ENCODE measurements at places on chromosomes 5 and 9.

DNA sequence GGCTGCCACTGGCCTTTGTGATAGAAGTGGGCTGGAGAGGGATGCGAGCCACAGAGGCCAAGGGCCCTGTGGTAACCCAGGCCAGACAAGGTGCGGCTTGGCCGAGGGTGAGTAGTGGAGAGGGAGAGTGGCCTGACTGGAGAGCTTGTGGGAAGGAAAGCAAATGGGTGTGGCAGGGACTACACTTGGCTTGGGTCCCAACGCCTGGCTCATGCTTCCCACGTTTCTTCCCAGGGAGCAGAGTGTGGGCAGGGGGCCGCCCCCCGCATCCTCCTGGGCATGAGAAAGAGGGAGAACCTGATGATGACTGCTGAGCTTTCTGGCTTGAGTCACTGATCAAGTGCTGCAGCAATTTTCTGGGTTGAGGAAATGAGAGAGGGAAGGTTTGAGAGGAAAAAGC lies 95.7 kb downstream of the ANKH start:
- no peak for DNase-seq

GRCh38 chr5:56099346-56099745 lies 104.6 kb upstream of the IL6ST start:
- DNase-seq, result peak; percentile 48

DNA sequence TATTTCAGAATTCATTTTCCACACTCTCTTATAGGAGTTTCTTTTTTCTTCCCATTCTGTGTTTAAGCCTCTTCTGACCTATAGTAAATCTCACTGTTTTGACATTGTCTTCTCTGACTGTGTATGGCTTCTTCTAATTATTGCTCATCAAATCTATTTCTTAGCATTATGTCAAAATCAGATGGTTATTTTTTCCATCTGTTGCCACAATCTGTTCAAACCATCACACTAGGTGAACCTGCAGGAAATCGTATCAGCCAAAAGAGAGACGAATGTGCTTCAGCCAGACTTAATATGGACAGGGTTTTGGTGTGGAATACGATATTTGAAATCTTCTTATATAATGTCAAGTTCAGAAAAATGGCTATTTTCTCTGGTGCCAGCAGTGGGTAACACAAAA lies 15.9 kb upstream of the SEMA4D start:
- no peak for DNase-seq

DNA sequence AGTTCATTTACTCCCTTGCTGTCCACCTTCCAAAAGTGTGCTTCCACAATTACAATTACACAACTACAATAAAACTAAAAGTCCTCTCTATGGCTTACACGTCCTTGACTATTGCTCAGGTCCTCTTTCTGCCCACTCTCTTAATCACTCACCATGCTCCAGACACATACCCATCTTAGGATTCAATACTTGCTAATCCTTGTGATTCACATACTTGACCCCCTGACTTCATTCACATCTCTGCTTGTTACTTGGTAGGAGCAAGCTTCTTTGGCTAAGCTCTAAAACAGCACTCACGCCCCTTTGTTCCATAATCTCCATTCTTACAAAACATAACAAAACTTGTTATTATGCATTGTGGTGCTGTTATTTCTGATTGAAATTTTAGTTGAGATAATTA lies 215.8 kb downstream of the EDIL3 start:
- DNase-seq, result no peak

DNA sequence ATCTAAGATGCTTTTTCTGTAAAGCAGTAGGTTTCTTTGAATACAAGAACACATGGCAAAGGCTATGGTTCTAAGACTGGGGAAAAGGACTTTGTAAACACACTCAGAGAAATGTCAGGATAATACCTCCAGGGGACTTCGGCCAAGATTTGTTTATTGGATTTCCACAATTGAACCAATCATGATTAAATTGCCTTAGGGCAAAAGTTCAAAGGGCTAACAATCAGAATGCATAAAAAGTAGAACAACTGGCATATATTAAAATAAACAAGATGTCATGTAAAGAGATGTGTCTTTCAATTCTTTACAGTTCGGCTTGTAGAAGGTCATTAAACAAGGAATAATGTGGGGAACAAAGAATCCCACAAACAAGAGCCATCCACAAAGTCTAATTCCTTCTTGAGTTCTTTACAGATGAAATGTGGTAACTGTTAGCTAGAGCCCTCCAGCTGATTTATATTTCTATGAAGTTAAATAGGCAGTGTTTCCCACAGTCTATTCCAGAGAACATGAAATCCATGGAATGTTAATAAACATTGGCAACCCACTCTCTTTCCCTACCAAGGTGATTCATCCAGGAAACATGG lies 565.5 kb downstream of the ZNF608 start:
- no peak for DNase-seq

DNA sequence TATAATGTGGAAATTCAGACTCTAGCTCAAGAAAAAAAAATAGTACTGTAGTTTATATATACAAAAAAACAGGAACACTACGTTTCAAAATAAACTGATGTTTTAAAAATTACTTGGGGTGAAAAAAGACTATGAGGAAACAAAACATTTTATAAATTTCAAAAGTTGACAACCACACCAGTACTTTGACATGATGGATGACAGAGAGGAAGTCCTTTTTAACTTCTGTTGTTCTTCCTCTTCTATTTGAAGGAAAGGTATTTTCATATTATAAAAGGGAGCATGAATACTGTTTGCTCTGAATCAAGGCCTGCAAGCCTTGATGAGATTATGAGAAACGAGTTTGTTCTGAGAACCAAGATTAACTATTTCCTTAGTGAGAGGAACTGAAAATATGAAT lies 456.9 kb downstream of the TAF11L14 start:
- no peak for DNase-seq

- no peak for DNase-seq
Measured at GRCh38 chr9:5698810-5699556, 70.1 kb downstream of the RIC1 start.

- DNase-seq, result no peak
Measured at GRCh38 chr5:142547445-142548380, 138.2 kb downstream of the FGF1 start.

DNA sequence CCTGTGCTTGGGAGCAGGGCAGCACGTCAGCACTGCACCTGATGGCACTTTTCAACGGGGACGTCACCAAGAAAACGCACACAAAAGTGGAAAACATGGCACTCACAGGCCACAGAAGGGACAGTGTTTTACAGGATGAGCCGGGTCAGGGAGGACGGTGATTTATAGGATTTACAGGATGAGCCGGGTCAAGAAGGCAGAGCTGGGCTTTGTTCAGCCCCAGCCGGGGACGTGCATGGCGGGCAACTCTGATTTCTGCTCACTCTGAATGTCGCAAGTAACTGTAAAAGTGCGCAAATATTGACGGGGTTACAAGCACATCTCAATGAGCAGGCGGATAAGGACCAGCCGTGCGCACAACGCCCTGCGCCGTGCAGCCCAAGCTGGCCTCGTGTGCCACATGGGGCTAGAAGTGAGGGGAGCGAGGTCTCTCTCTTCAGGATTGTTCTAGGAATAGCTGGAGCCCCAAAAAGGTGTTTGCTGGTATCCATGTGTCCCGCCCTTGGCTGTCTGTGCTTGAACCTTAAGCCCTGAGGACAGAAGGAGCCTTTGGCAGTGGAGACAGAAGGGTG lies 16.4 kb downstream of the SLC6A18 start:
- no peak for DNase-seq

DNA sequence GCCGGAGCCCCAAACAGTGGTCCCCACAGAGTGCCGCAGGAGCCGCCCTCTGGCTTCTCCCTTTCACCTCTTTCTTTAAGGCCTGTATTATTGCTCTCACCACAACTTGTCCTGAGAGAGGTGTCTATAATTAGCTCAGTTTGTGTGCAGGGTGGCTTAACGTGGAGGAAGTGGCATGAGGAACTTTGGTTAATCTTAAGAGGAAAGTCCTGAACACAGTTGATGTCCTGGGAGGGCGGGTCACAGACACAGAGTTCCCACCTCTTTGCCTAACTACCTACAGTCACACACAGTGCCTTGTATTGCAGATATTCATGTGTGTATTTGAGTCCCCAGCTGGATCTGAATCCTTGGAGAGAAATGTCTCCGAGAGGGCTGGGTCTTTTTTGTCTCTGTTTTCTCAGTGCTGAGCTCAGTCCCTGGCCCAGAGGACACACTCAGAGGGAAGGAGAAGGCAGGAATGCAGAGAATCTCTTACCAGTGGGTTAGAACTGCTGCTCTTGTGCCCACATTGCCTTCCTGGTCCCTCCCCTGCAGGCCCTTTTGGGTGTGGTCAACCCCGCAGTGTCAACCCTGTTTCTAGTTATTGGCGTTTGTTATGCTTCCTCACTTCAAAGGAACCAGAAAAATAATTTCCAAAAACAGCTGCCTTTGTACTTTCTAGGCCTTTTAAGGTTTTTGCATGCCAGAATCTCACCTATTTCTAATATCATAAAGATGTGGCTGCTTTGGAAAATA lies 392.5 kb downstream of the KDM4C start:
- DNase-seq, result no peak

DNA sequence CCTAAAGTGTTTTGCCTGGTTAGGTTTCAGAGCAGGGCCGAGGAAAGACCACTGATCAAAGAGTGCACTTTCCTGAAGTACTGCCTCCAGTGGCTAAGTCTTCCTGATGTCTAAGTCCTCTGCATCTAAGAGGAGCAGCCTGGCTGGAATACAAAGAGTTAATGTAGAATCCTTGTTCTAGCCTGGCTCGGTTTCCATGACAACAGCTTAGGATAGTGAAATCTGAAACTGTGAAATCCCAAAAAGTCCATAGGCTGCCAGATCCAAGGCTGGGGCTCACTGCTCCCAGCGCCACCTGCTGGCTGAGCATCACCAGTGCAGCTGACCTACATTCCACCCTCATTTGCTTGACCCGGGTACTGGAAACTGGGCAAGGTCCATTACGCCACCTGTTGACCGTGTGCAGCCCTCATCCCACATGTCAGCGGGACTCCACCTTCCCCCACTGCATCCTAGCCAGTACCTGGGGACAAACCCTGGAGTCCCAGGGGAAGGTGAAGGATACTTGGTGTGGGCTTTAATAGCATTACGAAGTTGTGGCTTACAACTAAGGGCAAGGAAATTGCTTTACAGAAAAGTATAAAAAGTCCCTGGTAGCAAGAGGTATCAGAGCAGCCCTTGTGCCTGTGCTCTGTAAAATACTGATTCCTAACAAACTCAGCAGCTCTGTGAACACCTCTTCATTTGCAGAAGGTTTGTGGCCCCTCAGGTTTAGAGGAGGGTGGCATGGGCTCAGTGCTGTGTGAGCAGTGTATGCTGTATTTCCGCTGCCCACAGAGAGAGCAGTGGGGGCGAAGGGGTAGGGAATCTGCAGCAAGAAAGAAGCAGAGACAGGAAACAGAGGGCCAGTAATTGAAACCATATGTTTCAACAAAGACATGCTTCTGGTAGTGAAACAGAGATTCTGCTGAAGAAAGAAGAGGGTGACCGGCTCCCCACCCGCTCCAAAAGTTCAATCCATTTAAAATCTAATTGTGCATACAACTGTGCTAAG lies 36.0 kb downstream of the PCDHGC5 start:
- DNase-seq, result peak; percentile 81

DNA sequence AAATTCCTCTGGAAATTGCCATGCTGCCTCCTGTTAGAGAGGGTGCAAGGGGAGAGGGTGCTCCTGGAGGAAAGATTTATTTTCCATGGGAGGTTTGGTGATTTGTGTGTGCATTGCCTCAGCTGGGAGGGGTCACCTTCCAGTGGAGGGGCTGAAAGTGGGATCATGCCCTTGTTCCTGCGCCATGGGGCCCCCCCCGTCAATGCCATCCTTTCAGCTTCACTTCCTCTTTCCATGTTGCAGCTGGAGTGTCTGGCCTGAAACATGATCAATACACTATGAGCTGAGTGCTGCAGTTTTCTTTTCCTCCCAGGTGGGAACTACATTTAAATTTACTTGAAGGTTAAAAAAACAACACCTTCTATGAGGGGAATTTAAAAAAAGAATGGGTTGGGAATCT lies 176.8 kb downstream of the MELK start:
- DNase-seq, result no peak

DNA sequence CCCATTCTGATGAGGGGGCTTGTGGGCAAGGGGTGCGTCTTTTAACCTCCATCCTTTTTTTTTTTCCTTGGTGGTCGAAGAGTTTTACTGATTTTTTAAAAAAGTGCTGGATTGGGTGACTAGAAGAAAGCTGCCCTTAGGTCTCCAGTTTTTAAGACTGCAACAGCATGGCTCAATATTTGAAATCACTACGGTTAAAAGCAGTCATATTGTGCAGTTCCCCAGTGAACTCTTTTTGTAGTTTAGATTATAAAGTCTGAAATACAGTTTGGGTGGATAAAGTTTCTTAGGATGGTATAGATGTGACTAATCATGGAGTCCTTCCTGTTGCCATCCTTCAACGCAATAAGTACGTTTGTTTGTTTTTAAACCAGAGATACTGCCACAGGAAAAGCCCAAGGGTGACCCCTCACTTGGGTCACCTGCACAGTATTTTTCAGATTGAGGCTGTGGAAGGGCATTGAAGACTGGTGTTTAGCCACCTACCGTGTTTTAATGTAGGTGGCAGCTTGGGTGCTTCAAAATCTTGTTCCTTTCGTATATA lies 520 bp upstream of the DHFR start:
- no peak for DNase-seq

DNA sequence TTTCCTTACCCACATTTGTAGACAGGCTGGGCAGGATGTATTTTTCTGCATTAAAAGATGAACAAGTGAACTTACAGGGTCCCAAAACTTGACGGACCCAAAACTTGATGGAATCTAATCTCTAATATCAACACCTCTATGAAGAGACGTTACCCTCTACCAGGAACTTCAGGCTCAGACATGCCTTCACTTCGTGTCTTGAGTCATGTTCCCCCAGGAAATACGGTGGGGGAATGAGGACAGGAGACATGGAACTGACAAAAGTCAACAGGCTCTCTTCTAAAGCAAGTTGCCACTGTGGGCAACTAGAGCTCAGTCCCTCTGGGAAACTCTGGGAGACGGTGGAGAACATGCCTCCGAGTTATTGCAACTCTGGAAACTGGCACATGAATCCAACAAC lies 196.1 kb downstream of the PAPPA start:
- no peak for DNase-seq

- DNase-seq, result no peak
Measured at GRCh38 chr5:148091991-148092964, 28.5 kb downstream of the SPINK5 start.

GRCh38 chr9:88990729-88991065 lies 571 bp upstream of the S1PR3 start:
- no peak for DNase-seq

- no peak for DNase-seq
Measured at GRCh38 chr5:163387589-163388343, 49.6 kb upstream of the CCNG1 start.
